ENCODE measurements at places on chromosomes 13 and 19. TPM values are rescaled to one million over a fixed set of nuclear protein-coding genes. Genes with fewer than 3 reads are reported as not detected.
A peak's percentile ranks its signal among the peaks of the same experiment; 100 is the strongest.

DNA sequence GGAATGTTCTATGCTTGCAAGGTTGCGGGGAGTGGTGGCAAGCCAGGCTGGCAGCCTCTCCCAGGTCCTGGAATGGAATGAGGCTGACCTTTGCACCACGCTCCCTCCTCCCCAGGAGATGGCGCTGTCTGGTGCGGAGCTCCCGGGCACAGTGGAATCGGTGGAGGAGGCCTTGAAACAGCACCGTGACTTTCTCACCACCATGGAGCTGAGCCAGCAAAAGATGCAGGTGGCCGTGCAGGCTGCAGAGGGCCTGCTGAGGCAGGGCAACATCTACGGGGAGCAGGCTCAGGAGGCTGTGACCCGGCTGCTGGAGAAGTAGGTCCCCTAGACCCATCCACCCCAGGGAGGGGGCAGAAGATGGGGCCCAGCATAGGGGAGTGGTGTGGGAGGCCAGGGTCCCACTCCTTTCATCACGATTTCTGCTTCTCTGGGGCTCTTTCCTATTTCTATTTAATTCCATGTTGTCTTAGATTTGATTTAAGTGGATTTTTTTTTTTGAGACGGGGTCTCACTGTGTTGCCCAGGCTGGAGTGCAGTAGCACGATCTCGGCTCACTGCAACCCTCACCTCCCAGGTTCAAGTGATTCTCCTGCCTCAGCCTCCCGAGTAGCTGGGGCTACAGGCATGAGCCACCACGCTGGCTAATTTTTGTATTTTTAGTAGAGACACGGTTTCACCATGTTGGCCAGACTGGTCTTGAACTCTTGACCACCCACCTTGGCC lies 53.2 kb upstream of the SHKBP1 start:
- DNase-seq: peak; percentile 82

GRCh38 chr19:31354316-31354715 lies 5.1 kb upstream of the TSHZ3 start:
- no peak for DNase-seq

- no peak for DNase-seq
Measured at GRCh38 chr13:38697628-38698333, 10.9 kb downstream of the FREM2 start.

The EPSTI1 gene
- total RNA-seq: 33.5 TPM

The PNMA8C gene
- not detected for total RNA-seq

The TMEM190 gene
- total RNA-seq: not detected

The FBXO46 gene
- total RNA-seq: 19.5 TPM

DNA sequence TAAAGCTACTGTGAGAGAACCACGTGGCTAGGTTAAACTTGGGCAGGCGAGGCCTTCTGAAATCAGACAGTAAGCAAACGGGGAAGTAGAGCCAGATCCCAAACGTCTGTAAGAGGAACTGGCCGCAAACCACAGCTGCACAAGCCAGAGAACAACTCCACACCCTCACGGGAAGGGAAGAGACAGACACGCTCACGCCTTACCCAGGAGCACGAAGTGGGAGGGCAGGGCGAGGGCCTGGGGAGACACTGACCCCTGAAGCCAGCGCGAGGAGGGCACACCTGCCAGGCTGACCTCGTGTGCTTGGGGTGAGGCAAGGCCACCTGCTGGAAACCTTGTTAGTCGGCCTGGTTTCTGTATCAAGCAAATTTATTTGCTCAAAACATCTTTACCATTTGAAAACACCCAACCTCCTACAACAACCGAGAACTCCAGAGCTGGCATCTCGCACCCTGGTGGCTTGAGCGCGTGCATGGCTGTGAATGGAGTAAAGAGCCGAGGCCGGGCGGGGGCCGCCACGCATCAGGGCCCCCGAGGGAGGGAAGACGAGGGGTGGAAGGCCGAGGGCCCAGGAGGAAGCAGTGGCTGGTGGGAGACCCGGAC lies 7.3 kb downstream of the POLR2E start:
- peak; percentile 91 for DNase-seq

- no peak for DNase-seq
Measured at GRCh38 chr19:37507167-37507464, 377 bp downstream of the ZNF793 start.

DNA sequence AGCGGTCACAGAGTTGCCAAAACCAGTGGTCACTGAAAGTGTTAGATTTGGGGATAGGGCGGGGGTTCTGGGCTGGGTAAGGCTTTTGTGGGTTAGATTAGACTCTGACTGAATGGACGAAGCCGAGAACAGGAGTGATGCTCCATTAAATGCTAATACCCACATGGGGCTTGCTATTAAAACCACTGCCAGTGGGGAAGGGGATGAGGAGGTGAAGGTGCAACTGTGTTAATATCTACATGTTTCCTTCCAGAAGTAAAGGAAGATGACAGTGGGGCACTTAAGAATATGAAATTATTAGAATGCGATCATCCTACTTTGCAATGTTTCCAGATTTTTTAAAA lies 573 bp upstream of the ZNF614 start:
- DNase-seq: no peak

DNA sequence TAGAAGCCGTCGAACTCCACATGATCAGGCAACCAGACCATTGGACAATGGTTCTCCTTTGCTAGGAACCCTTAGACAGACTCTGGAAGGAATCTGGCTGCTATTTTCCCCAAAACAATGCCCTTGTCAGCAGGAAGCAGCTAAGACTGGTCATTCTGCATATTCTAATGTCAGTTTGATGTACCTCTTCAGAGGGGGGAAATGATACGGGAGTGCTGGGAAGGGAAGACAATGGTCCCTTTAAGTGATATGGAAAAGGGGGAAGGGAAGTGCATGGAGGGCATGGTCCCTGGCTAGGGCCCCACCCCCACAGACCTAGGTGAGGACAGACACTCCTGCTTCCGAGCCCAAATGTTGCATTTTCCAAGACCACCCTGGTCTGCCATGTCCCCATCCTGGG lies 389.0 kb upstream of the SLITRK6 start:
- no peak for DNase-seq

- DNase-seq: no peak
Measured at GRCh38 chr19:18843960-18844359, 12.2 kb downstream of the UPF1 start.

- DNase-seq: no peak
Measured at GRCh38 chr13:109666656-109667055, 119.7 kb downstream of the IRS2 start.

DNA sequence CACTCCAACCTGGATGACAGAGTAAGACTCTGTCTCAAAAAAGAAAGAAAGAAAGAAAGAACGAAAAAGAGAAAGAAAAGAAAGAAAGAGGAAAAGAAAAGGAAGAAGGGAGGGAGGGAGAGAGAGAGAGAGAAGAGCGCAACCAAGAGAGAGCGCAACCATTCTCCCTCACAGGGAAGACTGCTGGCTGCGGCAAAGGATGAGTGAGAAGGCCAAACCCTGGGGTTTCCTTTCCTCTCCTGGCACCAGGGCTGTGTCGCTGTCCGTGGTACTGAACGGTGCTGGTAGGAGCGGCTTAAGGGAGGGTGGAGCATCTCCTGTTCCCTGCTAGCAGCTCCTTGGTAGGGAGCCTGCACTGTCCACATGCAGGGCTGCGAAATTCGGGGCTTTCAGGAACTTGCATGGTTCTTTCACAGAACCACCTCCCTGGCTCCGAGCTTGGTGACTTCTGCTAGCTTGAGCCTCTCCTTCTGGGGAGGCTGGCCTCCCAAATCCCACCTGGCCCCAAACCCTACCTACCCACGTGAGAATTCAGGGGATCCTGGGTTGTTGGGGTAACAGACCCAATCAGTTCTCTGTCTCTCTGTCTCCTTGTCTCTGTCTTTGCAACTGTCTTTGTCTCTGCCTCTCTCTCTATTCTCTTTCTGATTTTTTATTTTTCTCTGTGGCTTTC lies 51.1 kb upstream of the ZNRF4 start:
- DNase-seq: peak; percentile 80

Measured in spleen (tissue), 13 donors.